ENCODE measurements at places on chromosomes 5 and 9. TPM values are rescaled to one million over a fixed set of nuclear protein-coding genes. Genes with fewer than 3 reads are reported as not detected.

TRPM3 gene
- total RNA-seq = not detected

OLFML2A gene
- 0.76 TPM for total RNA-seq

ECM2 gene
- total RNA-seq = not detected

PCDHB11 gene
- not detected for total RNA-seq

PDE6A gene
- not detected for total RNA-seq

NUTM2F gene
- not detected for total RNA-seq

SPATA31E1 gene
- total RNA-seq = not detected

- no peak overlapping the region for H3K27ac ChIP-seq
- H3K4me1 ChIP-seq = no peaks in the 10 kb centered on the region
- no peak overlapping the region for H3K4me3 ChIP-seq
- peaks cover 5% of the 10 kb centered on the region for H3K27me3 ChIP-seq
- no peak for DNase-seq
These were observed 31.2 kb upstream of the LAMC3 start for GRCh38 chr9:130977811-130978221.

GRCh38 chr5:156367597-156367996 lies 40.6 kb downstream of the SGCD start:
- H3K4me3 ChIP-seq = no peak overlapping the region
- H3K36me3 ChIP-seq = no peaks in the 10 kb centered on the region
- no peaks in the 10 kb centered on the region for H3K4me1 ChIP-seq
- no peak overlapping the region for H3K27ac ChIP-seq
- no peaks in the 10 kb centered on the region for H3K27me3 ChIP-seq
- no peak for DNase-seq

DNA sequence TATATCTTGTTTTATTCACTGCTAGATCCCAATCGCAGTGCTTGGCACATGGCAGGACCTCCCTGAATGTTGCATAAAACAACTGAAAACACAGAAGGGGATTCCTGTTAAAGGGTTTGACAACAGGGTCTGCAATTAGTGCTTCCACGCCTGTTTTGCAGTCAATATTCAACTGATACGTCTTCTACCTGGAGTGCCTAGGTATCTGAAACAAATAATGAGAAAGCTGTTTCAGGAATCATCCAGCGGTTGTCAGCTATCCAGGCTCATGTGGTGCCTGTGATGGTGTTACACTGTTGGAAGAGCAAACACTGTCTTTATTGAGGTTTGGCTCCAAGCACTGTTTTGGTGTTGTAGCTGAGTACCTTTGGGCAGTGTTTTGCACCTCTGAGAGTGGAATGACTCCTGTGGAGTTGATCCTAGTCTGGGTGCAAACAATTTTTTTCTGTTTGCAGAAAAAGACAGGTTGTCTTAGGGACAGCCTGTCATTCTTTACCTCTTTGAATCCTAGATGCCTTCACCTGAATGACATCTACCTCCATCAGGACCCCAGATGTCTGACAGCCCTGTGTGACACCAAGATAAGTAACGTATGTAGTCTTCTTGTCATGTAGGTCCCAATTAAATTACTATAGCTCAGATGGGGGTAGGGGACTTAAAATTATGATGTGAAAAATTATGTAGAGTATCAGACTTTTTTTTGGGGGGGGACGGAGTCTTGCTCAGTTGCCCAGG lies 14.8 kb upstream of the MATR3 start:
- H3K4me3 ChIP-seq = no peak overlapping the region
- no peak for DNase-seq
- no peak overlapping the region for H3K27ac ChIP-seq
- H3K27me3 ChIP-seq = no peaks in the 10 kb centered on the region

DNA sequence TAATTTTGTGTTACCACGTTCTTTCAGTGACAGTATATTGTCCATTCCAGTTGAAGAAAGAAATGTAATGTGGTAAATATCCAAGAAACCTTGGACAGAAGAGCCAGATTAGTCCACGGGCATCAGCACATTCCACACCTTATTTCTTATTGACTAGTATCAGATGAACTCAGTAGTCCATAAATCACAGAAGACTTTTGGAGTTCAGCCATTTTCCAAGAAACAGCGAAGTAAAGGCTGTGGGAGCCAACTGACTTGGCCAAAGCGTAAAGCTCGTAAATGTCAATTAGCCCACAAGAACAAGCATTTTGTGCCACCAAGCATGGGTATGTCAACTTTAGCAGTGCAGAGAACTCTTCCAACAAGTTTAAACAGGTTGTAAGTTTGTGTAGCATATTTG lies 60.2 kb upstream of the STARD4 start:
- no peaks in the 10 kb centered on the region for H3K27me3 ChIP-seq
- H3K4me1 ChIP-seq = no peaks in the 10 kb centered on the region
- no peaks in the 10 kb centered on the region for H3K36me3 ChIP-seq
- no peak overlapping the region for H3K4me3 ChIP-seq
- no peak overlapping the region for H3K27ac ChIP-seq

GRCh38 chr9:84397822-84398221 lies 57.3 kb upstream of the SLC28A3 start:
- H3K27me3 ChIP-seq = no peaks in the 10 kb centered on the region
- no peak overlapping the region for H3K4me3 ChIP-seq
- H3K27ac ChIP-seq = no peak overlapping the region
- no peak for DNase-seq
- no peaks in the 10 kb centered on the region for H3K4me1 ChIP-seq

- no peak overlapping the region for H3K4me3 ChIP-seq
- H3K27ac ChIP-seq = no peak overlapping the region
- DNase-seq = no peak
- no peaks in the 10 kb centered on the region for H3K36me3 ChIP-seq
- H3K4me1 ChIP-seq = no peaks in the 10 kb centered on the region
- no peaks in the 10 kb centered on the region for H3K27me3 ChIP-seq
These were observed 130.1 kb downstream of the ARSB start for GRCh38 chr5:78855026-78855425.

DNA sequence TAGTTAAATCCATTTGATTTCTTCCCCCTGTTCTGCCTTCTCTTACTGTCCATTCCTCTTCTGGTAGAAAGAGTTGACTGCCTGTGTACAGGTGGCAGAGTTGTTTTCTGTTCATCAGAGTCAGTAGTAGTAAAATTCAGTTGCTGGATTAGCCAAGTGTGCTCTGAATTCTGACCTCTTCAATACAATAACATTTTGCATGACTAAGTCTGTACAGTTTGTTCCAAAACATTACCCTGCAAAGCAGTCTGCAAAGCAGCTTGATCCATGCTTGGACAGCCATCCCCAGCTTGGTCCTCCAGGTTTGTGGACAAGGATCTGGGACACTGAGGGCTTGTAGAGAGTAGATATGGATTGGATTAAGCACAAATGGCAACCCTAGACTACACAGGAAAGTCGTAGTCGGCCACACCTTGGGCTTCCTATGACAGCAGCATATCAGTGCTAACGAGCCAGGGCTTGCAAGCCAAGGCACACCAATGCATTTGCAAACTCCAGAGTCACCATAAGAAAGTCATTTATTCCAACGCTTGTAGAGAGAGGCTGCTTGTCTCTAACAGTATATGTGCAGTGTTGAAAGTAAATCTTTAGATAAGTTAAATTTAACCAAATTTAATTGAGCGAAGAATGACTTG lies 25.2 kb downstream of the IL12B start:
- no peak overlapping the region for H3K4me3 ChIP-seq
- DNase-seq = no peak
- no peaks in the 10 kb centered on the region for H3K27me3 ChIP-seq

DNA sequence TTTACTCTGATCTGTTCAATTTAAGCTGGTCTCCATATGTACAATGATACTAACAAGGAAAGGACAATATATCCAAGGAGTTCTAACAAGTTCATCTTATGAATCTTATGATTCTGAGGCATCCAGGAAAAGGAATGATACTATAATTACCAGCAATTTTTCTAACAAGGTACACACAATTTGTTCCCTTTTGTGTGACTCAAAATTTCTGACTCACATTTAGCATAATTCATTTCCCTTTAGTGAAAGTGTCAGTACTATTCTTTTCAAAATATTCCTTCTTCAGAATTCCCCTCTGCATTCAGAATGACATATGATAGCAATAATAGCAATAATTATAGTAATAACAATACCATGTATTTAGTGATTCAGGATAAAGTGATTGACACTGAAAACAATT lies 594.8 kb downstream of the DMRTA1 start:
- no peak for DNase-seq
- no peaks in the 10 kb centered on the region for H3K4me1 ChIP-seq
- no peaks in the 10 kb centered on the region for H3K36me3 ChIP-seq
- H3K27ac ChIP-seq = no peak overlapping the region
- H3K27me3 ChIP-seq = no peaks in the 10 kb centered on the region

DNA sequence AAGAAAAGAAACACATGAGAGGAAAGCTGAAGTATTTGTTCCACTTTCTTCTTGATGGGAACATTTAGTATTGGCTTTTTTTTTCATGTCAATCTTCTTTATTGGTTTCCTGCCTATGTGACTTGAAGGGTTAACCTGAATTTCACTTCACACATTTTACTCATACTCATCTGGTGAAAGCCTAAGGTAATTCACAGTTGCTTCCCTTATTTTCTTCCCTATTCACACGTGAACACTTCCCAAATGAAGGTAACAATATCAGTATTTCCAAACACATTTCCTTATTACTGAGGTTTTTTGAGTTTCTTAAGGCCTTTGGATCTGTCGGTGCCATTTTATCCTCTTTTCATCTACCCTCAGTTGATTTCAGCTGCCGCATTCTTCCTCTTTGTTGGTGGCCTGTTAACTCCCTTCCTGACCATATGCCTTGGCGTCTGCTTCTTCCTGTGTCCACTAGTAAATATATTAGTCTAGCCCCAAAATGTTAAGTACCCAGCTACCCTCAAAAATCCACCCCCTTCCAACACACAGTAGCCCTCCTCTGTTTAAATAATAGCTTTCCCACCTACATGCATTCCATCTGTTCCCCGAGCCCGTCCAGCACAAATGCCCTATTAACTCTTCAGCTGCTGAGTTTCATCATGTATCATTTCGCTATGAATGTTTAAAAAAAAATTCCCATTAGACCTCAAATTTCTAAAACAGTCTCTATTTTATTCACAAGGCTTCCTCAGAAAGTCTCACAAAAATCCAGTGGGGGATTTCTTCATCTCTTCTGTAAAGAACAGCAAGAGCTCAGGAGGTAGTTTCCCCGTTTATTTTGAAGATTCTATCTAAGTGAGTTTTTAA lies 97.3 kb downstream of the USP20 start:
- peaks cover 14% of the 10 kb centered on the region for H3K4me1 ChIP-seq
- peaks cover 23% of the 10 kb centered on the region for H3K36me3 ChIP-seq
- peak; percentile 29 for DNase-seq
- H3K27ac ChIP-seq = peak overlapping the region; percentile 63

GRCh38 chr5:67515762-67516161 lies 319.2 kb upstream of the CD180 start:
- no peak overlapping the region for H3K27ac ChIP-seq
- H3K4me3 ChIP-seq = no peak overlapping the region
- no peaks in the 10 kb centered on the region for H3K36me3 ChIP-seq
- H3K4me1 ChIP-seq = no peaks in the 10 kb centered on the region

DNA sequence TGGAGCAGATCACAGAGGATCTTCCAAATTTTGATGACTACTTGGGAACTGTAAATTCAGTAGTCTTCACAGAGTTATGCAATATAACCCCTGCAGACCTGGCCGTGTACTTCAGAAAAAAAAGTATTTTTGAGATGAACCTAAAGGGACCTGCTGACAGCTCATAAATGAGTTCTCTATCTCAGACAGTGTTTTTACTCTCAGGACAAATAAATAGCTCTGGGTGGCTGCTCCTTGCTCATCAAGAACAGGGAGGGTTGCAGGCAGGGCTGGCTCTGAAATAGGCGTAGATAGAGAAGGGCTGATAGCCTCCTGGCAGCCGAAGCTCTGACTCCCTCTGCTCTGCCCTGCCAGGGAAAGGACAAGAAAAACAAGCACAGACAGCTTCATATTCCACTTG lies 64.8 kb downstream of the PLAC8L1 start:
- no peak for DNase-seq
- H3K4me1 ChIP-seq = no peaks in the 10 kb centered on the region
- no peaks in the 10 kb centered on the region for H3K27me3 ChIP-seq
- no peaks in the 10 kb centered on the region for H3K36me3 ChIP-seq
- no peak overlapping the region for H3K4me3 ChIP-seq

- no peak overlapping the region for H3K27ac ChIP-seq
- H3K27me3 ChIP-seq = no peaks in the 10 kb centered on the region
- H3K4me3 ChIP-seq = no peak overlapping the region
These were observed 23.9 kb upstream of the CPLX2 start for GRCh38 chr5:175847503-175847902.

DNA sequence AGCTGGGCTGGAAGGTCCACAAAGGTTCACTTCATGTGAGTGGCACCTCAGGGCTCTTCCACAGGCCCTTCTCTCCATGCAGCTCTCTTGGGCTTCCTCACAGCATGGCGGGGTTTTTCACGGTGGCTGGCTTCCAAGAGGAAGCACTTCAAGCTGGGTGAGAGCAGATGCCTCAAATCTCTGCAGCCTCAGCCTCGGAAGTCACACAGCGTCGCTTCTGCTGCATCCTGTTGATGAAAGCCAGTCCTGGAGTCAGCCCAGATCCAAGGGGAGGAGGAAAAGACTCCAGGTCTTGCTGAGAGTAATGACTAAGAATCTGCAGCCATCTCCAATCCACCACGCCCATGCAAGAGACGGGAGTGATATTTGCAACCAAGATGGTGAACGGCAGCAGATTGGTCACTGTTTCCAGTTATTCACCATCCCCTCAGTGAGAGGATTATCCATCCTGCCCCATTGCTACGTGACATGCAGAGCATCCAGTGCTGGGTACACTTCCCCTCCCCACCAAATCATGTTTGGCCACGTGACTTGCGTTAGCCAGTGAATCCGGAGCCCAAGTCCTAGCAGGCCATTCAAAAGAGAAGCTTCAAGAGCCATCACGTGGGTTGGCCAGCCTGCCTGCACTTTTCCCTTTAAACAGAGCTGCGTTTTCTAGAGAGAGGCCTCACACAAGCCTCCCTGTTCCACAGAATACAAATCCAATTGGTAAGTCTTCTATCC lies 173.9 kb downstream of the C9orf50 start:
- no peaks in the 10 kb centered on the region for H3K36me3 ChIP-seq
- no peak overlapping the region for H3K4me3 ChIP-seq
- no peaks in the 10 kb centered on the region for H3K4me1 ChIP-seq
- peaks cover 5% of the 10 kb centered on the region for H3K27me3 ChIP-seq
- no peak overlapping the region for H3K27ac ChIP-seq
- no peak for DNase-seq

DNA sequence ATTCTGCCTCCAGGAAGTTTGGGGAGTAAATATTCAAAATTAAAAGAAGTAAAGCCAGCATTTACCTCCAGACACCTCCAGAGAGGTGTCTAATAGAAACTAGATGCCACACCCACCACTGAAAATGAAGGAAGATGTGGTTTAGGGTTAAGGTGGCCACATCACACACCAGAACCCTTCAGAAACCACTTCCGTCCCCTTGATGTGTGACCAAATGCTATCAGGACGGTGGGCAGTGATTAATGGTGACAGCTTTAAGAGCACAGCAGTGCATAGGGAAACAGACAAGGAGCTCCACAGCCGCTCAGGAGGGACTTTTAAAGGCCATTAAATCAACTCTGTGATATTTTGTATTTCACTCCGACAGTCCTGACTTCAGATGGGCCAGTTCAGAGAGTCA lies 295.2 kb downstream of the BRINP1 start:
- DNase-seq = no peak
